ENCODE measurements at places on chromosomes 11 and 22.

DNA sequence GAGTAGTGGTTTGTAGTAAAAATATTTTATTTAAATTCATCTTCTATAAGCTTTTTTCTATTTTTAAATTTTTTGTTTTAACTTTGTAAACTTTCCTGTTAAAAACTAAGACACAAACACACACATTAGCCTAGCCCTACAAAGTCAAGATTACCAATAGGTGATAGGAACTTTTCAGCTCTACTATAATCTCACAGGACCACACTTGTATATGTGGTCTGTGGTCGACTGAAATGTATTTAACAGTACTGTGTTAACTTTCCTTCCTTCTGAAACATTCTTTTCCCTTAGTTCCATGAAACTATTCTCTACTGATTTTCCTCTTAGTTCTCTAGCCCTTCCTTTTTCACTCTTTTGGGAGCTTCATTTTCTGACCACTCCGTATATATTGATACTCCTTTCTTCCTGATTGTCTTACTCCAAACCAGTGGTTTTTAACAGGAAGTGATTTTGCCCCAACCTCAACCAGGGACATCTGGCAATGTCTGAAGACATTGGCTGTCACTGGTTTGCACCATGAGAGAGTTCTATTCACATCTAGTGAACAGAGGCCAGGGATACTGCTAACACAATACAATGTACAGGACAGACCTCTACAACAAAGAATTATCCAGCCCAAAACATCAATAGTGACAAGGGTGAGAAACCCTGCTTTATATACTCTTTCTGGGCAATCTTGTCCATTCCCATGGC, 8.8 kb downstream of the ZW10 start:
- no peaks in the 10 kb centered on the region for H3K4me1 ChIP-seq
- peaks cover 28% of the 10 kb centered on the region for H3K36me3 ChIP-seq
- H3K4me3 ChIP-seq, result no peak overlapping the region
- DNase-seq, result no peak
- H3K27me3 ChIP-seq, result no peaks in the 10 kb centered on the region

- H3K4me3 ChIP-seq, result peak overlapping the region; percentile 72
- H3K36me3 ChIP-seq, result peaks cover 28% of the 10 kb centered on the region
- peak overlapping the region; percentile 63 for H3K27ac ChIP-seq
- peaks cover 2% of the 10 kb centered on the region for H3K27me3 ChIP-seq
- H3K4me1 ChIP-seq, result peaks cover 10% of the 10 kb centered on the region
Observed at GRCh38 chr22:39501644-39502108, 414 bp upstream of the MIEF1 start.

DNA sequence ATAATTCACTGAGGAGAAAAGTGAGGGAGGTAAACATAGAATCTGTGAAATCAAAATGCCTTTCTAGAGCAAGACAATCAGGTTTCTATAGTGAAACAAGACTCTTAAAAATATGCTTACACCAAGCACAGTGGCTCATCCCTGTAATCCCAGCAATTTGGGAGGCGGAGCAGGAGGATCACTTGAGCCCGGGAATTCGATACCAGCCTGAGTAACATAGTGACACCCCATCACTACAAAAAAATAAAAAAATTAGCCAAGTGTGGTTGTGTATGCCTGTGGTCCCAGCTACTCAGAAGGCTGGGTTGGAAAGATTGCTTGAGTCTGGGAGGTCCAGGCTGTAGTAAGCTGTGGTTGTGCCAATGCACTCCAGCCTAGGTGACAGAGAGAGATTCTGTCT, 43.2 kb upstream of the ME3 start:
- no peaks in the 10 kb centered on the region for H3K4me1 ChIP-seq
- DNase-seq, result no peak
- H3K36me3 ChIP-seq, result no peaks in the 10 kb centered on the region
- H3K4me3 ChIP-seq, result no peak overlapping the region
- H3K27me3 ChIP-seq, result no peaks in the 10 kb centered on the region
- H3K27ac ChIP-seq, result no peak overlapping the region

GRCh38 chr11:75771646-75772410, 3.2 kb downstream of the DGAT2 start:
- H3K27me3 ChIP-seq, result peaks cover 29% of the 10 kb centered on the region
- no peak for DNase-seq
- H3K27ac ChIP-seq, result no peak overlapping the region
- peaks cover 5% of the 10 kb centered on the region for H3K4me1 ChIP-seq
- no peak overlapping the region for H3K4me3 ChIP-seq
- H3K36me3 ChIP-seq, result no peaks in the 10 kb centered on the region

- DNase-seq, result no peak
- H3K4me3 ChIP-seq, result no peak overlapping the region
- H3K27ac ChIP-seq, result no peak overlapping the region
Observed at GRCh38 chr11:94560834-94561233, 6.3 kb upstream of the PIWIL4 start.

GRCh38 chr11:25271301-25271700, 774.4 kb downstream of the LUZP2 start:
- no peaks in the 10 kb centered on the region for H3K4me1 ChIP-seq
- no peak overlapping the region for H3K27ac ChIP-seq
- no peaks in the 10 kb centered on the region for H3K27me3 ChIP-seq
- no peaks in the 10 kb centered on the region for H3K36me3 ChIP-seq
- no peak for DNase-seq

DNA sequence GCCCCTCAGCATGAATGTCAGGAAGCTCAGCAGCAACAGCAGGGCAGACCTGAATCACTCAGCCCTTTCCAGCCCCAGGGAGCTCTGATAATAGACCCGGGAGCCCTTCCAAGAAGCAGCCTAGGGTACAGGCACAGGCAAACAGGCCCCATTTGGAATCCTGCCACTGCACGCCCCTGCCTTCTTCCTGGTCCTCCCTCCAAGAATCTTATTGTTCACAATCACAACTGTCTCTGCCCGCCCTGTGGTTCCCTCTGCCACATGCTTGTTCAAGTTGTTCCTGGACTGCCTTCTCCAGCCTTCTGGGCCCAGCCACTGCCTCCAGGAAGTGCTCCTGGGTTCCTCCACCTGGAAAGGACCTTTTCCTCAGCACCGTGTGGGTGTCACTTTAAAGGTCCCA, 54.6 kb downstream of the LRRC32 start:
- no peaks in the 10 kb centered on the region for H3K36me3 ChIP-seq
- H3K27me3 ChIP-seq, result peaks cover 30% of the 10 kb centered on the region
- no peaks in the 10 kb centered on the region for H3K4me1 ChIP-seq
- no peak overlapping the region for H3K27ac ChIP-seq
- no peak overlapping the region for H3K4me3 ChIP-seq

- H3K4me1 ChIP-seq, result no peaks in the 10 kb centered on the region
- H3K4me3 ChIP-seq, result no peak overlapping the region
- no peaks in the 10 kb centered on the region for H3K27me3 ChIP-seq
- no peaks in the 10 kb centered on the region for H3K36me3 ChIP-seq
Observed at GRCh38 chr22:46123694-46124382, 26.5 kb upstream of the PPARA start.

- H3K27me3 ChIP-seq, result no peaks in the 10 kb centered on the region
- peaks cover 5% of the 10 kb centered on the region for H3K36me3 ChIP-seq
Observed at GRCh38 chr11:9731256-9731655, 67.4 kb downstream of the SWAP70 start.

GRCh38 chr11:80844110-80844819, 1403.4 kb upstream of the TENM4 start:
- DNase-seq, result no peak

DNA sequence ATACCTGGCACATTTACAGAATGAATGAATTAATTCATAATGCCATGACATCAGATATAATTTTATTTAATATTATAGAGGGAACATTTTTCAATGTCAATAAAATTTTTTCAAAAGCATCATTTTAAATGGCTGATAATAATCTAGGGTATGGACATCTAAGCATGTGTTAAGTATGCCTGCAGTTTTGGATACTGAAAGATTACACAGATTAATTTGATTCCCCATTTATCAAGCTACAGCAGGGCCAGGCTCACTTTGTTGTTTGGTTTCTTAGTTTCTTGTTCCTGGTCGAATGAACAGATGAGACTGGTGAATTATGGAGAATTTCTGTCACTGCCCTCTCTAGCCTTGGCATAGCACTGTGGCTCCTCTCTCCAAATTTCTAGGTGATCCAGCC, 72.4 kb upstream of the E2F8 start:
- no peak for DNase-seq
- no peaks in the 10 kb centered on the region for H3K4me1 ChIP-seq
- H3K4me3 ChIP-seq, result no peak overlapping the region
- no peaks in the 10 kb centered on the region for H3K36me3 ChIP-seq

GRCh38 chr11:61034111-61034510, 62.6 kb downstream of the CD6 start:
- no peak overlapping the region for H3K27ac ChIP-seq
- DNase-seq, result no peak
- H3K27me3 ChIP-seq, result no peaks in the 10 kb centered on the region
- H3K36me3 ChIP-seq, result peaks cover 2% of the 10 kb centered on the region

GRCh38 chr11:106463154-106463553, 385.7 kb downstream of the AASDHPPT start:
- no peaks in the 10 kb centered on the region for H3K4me1 ChIP-seq
- no peak overlapping the region for H3K27ac ChIP-seq
- no peaks in the 10 kb centered on the region for H3K27me3 ChIP-seq
- no peak for DNase-seq

- H3K27ac ChIP-seq, result no peak overlapping the region
- no peaks in the 10 kb centered on the region for H3K36me3 ChIP-seq
- no peak overlapping the region for H3K4me3 ChIP-seq
- DNase-seq, result no peak
- no peaks in the 10 kb centered on the region for H3K27me3 ChIP-seq
Observed at GRCh38 chr11:111635706-111636045, 33.4 kb downstream of the SIK2 start.

- H3K4me3 ChIP-seq, result no peak overlapping the region
- no peaks in the 10 kb centered on the region for H3K4me1 ChIP-seq
- DNase-seq, result no peak
- no peaks in the 10 kb centered on the region for H3K27me3 ChIP-seq
Observed at GRCh38 chr22:49431551-49431950, 396.1 kb downstream of the BRD1 start.

DNA sequence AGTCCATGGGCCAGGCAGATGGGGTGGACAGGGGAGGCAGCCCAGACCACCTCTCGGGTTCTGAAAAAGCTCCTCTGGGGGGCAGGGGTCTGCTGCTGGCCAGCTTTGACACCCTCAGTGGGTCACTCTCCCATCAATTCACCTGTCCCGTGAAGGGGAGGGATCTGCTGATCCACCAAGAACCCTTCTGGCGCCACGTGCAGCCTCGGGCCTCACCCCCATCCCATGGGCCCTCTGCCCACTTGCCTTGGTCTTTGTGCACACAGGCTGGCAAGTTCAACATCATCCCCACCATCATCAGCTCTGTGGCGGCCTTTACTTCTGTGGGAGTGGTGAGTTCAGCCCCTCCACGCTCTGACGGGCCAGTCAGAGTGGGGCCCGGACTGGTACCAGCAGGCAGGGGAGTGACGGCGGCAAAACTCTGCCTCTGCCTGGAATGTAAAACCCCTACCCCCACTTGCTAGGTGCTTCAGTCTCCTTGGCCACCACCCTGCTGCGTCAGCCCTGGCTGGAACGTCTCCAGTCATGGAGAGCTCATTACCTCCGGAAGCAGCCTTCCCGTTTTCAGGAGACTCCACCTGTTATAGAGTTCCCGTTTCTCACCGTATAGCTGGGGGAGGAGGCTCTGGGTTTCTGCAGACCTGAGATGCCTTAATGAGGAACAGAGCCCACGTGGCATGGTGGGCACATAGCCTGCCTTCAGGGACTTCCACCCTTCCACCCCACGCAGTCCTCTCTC, 12.7 kb downstream of the PRG3 start:
- no peak overlapping the region for H3K27ac ChIP-seq
- no peaks in the 10 kb centered on the region for H3K27me3 ChIP-seq
- H3K4me1 ChIP-seq, result no peaks in the 10 kb centered on the region
- H3K36me3 ChIP-seq, result no peaks in the 10 kb centered on the region

GRCh38 chr22:37121887-37122591, 12.5 kb upstream of the TMPRSS6 start:
- no peaks in the 10 kb centered on the region for H3K27me3 ChIP-seq
- peak overlapping the region; percentile 93 for H3K27ac ChIP-seq
- peak; percentile 98 for DNase-seq
- no peak overlapping the region for H3K4me3 ChIP-seq
- peaks cover 17% of the 10 kb centered on the region for H3K4me1 ChIP-seq

DNA sequence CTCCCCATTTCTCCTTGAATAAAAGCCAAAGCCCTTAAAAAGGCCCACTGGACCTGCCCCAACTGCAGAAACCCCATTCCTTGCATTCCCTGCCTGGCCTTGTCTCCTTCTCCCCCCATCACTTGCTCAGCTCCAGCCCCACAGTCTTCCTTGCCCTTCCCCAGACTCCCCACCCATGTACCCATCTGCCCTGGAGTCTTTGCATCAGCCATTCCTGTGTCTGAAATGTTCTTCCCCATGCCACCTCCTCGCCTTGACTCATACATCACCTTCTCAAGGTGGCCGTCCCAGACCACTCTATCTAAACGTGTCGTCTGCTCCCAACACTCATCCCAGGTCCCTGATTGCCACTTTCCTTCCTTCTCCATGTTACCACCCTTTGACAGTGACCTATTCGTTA, 77.4 kb upstream of the SHANK2 start:
- H3K27me3 ChIP-seq, result no peaks in the 10 kb centered on the region
- H3K27ac ChIP-seq, result no peak overlapping the region
- H3K4me3 ChIP-seq, result no peak overlapping the region
- no peaks in the 10 kb centered on the region for H3K4me1 ChIP-seq
- H3K36me3 ChIP-seq, result no peaks in the 10 kb centered on the region

DNA sequence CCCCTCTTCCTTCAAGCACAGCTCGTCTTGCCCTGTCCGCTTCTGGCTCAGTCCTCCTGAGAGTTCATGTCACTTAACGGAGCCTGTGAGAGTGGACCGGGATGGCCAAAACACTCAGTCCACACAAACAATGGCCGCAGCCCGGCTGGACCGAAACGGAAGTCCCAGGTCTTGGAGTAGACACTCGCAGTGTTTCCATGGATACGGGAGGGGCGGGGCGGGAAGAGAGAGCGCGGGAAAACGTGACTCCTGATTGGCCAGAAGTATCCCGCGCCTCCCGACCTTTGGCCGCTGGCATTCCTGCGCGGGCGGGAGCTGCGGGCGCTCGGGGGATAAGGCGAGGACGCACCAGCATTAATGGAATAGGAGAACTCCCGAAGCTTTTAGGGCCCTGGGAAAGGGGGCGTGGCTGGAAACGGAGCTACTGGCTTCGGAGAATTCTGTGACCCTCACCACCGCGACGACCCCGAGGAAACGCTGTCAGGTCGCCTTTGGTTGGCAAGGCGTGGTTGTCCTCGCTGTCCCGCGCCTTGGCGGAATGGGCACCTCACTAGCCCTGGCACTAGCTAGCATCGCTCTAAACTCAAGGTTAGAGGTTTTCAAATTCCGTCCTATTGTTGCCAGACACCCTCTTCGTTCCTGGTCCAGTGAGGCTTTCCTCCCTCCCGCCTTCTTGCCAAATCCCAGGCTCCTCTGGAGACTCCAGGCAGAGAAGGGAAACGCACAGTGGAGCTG, at the start of the genes NLRP14 and ZNF214:
Gene NLRP14, plus strand, starts transcription at position 297 of the 735 bp plus-strand sequence. CDS start 18,108 bp downstream, outside the sequence.
Gene ZNF214, minus strand, starts transcription at position 164 of the 735 bp plus-strand sequence. CDS start 17,511 bp downstream, outside the sequence.
- H3K36me3 ChIP-seq, result no peaks in the 10 kb centered on the region
- peak within 1 kb of the TSS; percentile 67 for H3K4me3 ChIP-seq
- peaks cover 2% of the 10 kb centered on the region for H3K27me3 ChIP-seq
- H3K4me1 ChIP-seq, result no peaks in the 10 kb centered on the region
- no peak within 1 kb of the TSS for H3K27ac ChIP-seq

- no peak overlapping the region for H3K4me3 ChIP-seq
- H3K27me3 ChIP-seq, result no peaks in the 10 kb centered on the region
- H3K27ac ChIP-seq, result no peak overlapping the region
- DNase-seq, result no peak
Observed at GRCh38 chr11:123450623-123451022, 20.6 kb downstream of the GRAMD1B start.

All from T-cell (primary cell).